ENCODE measurements at places on chromosomes 2 and 18.
A peak's percentile ranks its signal among the peaks of the same experiment; 100 is the strongest.

GRCh38 chr2:112765251-112765650, 842 bp upstream of the CKAP2L start:
- no peak for DNase-seq

DNA sequence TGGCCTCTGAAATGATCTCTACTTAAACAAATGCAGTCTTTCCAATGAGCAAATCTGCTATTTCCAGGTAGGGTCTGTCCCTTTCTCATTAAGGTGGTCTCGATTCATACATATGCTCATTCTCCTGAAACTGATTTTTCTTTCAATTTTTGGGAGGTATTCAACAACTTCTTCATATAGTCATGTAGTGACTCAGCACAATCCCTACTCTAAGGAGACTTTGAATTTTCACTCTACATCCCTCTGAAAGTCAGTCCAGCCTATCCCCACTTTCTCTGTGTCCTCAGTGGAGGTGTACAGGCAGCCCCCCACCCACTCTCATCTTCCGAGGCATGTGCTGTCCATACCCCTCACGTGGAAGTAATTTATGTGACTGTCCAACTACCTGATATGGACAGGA, 99.9 kb upstream of the ACAA2 start:
- no peak for DNase-seq

DNA sequence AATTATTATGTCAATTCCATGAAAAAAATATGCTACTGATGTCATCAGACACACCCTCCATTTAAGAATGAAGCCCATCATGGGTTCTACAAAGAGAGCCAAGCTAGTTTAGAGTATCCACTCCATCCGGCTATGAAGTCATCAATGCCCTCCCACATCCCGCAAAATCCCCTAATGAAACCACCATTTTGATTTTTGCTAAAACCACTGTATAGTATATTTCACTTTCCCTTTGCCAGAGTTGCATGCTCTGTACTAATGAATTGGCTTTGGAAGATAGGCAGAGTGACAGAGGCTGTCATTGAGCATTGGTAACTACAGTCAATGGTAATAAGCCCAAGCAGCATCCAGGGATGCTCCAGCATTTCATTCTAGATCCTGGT, 118.6 kb downstream of the ANKRD44 start:
- DNase-seq = no peak

DNA sequence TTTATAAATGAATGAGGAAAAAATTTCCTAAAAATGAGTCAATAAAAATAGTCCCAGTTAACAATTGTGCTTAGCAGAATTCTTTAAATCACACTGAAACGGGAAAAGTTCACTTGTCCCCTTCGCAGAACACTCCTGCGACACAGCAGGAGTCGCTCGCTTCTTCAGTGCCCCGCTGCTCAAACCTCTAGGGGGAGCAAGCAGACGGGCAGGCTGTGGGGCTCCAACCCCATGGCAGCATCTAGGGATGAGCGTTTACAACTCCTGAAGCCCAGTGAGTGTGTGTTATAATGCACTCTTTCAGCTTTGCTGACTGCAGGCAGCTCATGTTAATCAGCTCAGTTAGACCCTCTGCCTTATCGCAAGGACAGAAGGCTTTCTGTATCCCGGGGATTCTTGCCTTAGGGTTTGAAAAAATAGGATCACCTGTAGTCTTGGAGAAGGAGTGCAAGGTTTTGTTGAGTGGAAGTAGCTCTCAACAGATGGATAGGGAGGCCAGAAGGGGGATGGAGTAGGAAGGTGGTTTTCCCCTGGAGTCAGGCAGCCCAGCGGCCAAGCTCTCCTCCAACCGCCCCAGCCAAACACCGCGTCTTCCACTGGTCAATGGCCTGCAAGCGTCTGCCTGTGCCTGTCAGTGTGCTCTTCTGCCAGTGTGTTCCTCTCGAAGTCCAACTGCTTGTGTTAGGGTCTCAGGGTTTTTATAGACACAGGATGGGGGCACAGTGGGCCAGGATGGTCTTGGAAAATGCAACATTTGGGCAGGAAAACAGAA, 1977.7 kb upstream of the LRRTM1 start:
- DNase-seq = no peak

DNA sequence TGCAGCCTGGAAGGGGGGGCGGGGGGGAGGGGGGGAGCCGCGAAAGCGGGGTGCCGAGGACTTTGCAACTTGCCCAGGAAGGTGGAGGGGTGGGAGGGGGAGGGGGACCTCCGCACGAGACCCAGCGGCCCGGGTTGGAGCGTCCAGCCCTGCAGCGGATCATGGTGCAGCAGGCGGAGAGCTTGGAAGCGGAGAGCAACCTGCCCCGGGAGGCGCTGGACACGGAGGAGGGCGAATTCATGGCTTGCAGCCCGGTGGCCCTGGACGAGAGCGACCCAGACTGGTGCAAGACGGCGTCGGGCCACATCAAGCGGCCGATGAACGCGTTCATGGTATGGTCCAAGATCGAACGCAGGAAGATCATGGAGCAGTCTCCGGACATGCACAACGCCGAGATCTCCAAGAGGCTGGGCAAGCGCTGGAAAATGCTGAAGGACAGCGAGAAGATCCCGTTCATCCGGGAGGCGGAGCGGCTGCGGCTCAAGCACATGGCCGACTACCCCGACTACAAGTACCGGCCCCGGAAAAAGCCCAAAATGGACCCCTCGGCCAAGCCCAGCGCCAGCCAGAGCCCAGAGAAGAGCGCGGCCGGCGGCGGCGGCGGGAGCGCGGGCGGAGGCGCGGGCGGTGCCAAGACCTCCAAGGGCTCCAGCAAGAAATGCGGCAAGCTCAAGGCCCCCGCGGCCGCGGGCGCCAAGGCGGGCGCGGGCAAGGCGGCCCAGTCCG, 540 bp downstream of the SOX11 start:
- DNase-seq = peak; percentile 6

GRCh38 chr2:95206096-95206495, 1.2 kb upstream of the ZNF892 start:
- DNase-seq = no peak

DNA sequence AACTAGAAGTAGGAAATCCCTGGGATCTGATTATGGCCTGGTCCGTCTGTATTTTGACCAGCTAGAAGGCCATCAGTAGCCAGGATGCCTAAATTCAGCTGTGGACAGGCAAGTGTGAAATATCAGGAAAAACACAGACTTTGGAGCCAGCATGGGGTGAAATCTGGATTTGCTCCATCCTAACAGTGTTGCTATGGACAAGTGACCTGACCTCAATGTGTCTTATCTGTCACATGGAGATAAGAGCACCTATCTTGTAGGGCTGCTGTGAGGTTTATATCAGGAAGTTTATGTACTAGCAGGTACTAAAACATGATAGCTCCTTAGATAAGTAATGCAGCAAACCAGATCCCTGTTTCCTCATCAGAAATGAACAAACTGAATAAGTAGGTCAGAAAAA, 460.4 kb downstream of the STK39 start:
- DNase-seq = no peak

- DNase-seq = no peak
These were observed 278.0 kb upstream of the HDAC4 start for GRCh38 chr2:239678666-239679296.

GRCh38 chr2:209146682-209147320, 277.0 kb upstream of the MAP2 start:
- DNase-seq = no peak

GRCh38 chr2:6177811-6178210, 485.6 kb downstream of the SOX11 start:
- no peak for DNase-seq

DNA sequence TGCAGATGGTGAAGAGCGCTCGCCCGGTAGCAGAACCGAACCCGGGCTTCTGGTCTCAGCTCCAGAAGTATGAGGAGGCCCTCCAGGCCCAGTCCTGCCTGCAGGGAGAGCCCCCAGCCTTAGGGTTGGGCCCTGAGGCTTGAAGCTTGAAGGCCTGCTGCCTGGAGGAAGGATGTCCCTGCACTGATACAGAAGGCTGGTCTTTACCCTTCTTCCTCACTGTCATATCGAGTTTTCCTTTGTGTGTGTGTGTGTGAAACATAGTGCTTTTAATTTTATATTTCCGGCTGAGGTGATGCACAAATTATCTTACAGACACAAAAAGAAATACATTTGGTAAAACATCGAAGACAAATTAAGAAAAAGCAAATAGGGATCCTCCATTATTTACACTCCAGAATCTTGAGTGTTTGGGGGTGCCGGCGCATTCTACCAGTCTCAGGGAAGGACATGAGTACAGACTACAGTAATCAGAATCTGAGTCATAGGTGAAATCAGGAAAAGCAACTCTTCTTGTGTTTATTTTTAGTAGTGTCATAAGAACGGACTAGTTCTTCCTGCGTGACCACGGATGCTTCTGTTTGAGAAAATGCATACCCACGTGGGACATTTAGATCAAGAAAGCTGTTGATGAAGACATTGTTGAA, 1.3 kb downstream of the DUSP28 start:
- DNase-seq = peak; percentile 19

Measured in GM03348 (cell line).